Camera-type eye (tissue), 1 donor: ENCODE measurements at places on chromosomes 6 and 20. TPM values are rescaled to one million over a fixed set of nuclear protein-coding genes. Genes with fewer than 3 reads are reported as not detected.

Gene MCHR2
- not detected for total RNA-seq

Gene RRAGD
- 33.8 TPM for total RNA-seq

Gene KCNK17
- total RNA-seq, result 0.33 TPM

Gene CPNE5
- total RNA-seq, result 10.8 TPM

Gene CFB
- 14.6 TPM for total RNA-seq

Gene ELOVL4
- 35.3 TPM for total RNA-seq

Gene TSBP1
- total RNA-seq, result not detected

Gene RCAN2
- 37.3 TPM for total RNA-seq

Gene SSTR4
- not detected for total RNA-seq

Gene SDHAF4
- total RNA-seq, result 13.7 TPM

Gene OPRM1
- 1.4 TPM for total RNA-seq

Gene OVOL2
- 1.1 TPM for total RNA-seq

Gene PMEPA1
- total RNA-seq, result 43.1 TPM

Gene DCDC2
- 5.9 TPM for total RNA-seq

Gene HDDC2
- 51.1 TPM for total RNA-seq

Gene SPO11
- not detected for total RNA-seq

Gene NR2E1
- total RNA-seq, result 48.3 TPM

Gene PROKR2
- total RNA-seq, result not detected

Gene IPCEF1
- 2.1 TPM for total RNA-seq

Gene FAM217A
- total RNA-seq, result not detected

Gene TBXT
- not detected for total RNA-seq

Gene CD93
- 47.2 TPM for total RNA-seq

Gene CLPSL2
- not detected for total RNA-seq

Gene GFOD1
- total RNA-seq, result 10.9 TPM

Gene GPANK1
- 18.6 TPM for total RNA-seq

Gene CDYL
- 39.9 TPM for total RNA-seq

Gene MATN4
- 11.4 TPM for total RNA-seq

Gene CYP21A2
- total RNA-seq, result 0.22 TPM

Gene COL20A1
- total RNA-seq, result 4.7 TPM

Gene CASS4
- total RNA-seq, result 1.4 TPM

Gene ANKEF1
- total RNA-seq, result 7.4 TPM

Gene CFAP61
- total RNA-seq, result 2.1 TPM

Gene SPATS1
- not detected for total RNA-seq

Gene OR2J3
- total RNA-seq, result not detected

Gene MAFB
- 13.4 TPM for total RNA-seq

Gene HRH3
- total RNA-seq, result 1.3 TPM

Gene CLPSL1
- total RNA-seq, result not detected
